ENCODE measurements at places on chromosomes 16 and 17.
A peak's percentile ranks its signal among the peaks of the same experiment; 100 is the strongest.

- DNase-seq: no peak
Observed at GRCh38 chr17:56244268-56244890, 91.1 kb downstream of the ANKFN1 start.

GRCh38 chr16:1990351-1991134 lies 773 bp downstream of the SYNGR3 start:
- no peak for DNase-seq

DNA sequence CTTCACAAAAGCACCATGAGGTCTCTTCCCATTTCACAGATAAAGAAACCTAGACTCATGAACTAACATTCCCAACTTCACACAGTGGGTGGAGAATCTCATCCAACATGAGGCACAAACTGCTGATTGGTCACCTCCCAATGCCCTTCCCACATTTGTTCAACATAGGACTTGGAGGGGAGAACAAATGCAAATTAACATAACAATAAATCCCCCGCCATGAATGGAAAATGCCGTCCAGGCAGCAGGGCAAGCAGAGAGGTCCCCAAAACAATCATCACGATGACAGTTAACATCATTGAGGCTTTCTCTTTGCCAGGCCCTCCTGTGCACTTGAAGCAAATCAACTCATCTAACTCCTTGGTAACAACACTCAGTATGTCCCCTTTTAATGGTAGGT lies 185.3 kb downstream of the TMEM132E start:
- DNase-seq: no peak

DNA sequence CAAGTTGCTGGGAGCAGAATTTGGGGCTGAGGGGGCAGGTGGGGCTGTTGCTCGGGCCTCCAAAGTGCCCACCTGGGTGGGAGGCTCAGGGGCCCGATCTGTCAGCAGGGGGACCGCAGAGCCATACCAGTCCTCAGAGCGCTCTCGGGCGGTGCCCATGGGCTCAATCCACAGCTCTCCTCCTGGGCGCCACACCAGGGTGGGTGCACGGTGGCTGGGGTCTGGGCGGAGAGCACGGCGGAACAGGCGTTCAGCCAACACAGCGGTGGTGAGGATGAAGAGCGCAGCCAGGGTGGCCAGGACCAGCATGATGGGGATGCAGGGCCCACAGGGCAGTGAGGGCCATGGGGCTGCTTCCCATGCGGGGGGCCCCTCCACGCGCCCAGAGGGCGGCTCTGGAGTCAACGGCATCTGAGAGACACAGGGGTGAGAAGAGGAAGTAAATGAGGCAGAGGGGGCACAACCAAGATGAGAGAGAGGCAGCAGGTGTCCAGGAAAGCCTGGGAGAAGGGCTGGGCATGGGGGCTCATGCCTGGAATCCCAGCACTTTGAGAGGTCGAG lies 1.2 kb downstream of the C16orf54 start:
- no peak for DNase-seq

GRCh38 chr16:57213462-57213861 lies 27.3 kb downstream of the RSPRY1 start:
- no peak for DNase-seq

- no peak for DNase-seq
Observed at GRCh38 chr16:56632848-56633365, 448 bp downstream of the MT1M start.

DNA sequence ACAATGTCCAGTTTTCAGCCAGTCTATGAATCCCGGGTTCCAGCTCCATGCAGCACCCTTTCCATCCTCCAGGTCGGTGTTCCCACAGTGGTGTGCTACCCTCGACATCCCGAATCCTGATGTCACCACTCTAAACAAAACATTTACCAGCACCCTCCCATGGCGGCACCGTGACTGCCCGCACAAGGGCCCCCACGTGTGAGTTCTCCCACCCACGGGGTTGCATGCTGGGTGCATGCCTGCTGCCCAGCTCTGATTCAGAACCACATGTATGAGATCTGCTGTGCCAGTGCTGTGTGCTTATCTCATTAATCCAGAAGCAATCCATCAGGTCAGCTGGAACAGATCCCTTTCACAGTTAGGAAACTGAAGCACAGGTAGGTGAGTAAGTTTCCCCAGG lies 57.4 kb downstream of the C16orf78 start:
- no peak for DNase-seq

DNA sequence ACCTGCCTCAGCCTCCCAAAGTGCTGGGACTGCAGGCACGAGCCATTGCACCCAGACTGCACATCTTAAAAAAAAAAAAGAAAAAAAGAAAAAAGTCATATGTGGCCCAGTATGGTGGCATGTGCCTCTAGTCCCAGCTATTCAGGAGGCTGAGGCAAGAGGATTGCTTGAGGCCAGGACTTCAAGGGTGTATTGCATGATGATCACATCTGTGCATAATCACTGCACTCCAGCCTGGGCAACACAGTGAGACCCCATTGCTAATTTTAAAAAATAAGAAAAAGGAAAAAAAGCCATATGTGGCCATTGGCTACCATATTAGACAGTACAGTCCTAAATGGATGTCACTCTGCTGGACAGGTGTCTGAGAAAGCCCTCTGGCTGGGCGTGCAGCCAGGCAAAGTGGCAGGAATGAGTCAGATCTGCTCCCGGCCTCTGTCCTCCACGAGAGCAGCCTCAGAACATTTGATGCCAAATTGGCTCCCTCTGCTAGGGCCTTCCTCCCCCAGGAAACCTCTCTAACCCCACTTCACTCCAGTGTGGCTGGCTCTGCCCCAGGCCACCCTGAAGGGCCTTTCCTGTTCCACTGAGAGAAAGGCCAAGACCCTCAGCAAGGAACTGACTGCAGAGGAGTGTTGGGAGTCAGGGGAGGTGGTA lies 14.7 kb downstream of the CA7 start:
- no peak for DNase-seq

DNA sequence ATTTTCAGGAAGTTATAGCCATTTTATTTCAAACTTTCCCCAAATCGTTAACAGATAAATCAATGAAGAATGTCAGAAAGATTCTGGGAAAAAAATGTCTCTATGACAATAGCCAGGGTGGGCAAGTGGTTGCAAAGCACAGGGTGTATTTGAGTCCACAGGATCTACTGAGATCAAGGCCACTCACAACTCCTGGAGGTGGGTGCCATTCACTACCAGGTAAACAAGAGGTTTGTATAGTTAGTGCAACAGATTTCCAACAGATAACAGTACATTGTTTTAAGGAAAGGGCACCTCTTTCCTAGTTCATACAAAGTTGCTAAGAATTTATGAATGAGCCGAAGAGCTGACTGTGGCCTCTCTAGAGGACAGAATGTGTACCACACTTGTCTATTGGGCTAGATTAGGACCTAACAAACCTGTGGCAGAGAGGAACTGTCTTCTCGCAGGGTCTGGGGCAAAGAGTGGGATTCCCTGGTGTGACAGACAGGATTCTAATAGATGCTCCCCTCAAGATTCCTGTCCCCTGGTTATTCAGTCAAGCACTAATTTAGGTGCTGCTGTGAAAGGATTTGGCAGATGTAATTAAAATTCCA lies 52.0 kb upstream of the ZNF629 start:
- no peak for DNase-seq

DNA sequence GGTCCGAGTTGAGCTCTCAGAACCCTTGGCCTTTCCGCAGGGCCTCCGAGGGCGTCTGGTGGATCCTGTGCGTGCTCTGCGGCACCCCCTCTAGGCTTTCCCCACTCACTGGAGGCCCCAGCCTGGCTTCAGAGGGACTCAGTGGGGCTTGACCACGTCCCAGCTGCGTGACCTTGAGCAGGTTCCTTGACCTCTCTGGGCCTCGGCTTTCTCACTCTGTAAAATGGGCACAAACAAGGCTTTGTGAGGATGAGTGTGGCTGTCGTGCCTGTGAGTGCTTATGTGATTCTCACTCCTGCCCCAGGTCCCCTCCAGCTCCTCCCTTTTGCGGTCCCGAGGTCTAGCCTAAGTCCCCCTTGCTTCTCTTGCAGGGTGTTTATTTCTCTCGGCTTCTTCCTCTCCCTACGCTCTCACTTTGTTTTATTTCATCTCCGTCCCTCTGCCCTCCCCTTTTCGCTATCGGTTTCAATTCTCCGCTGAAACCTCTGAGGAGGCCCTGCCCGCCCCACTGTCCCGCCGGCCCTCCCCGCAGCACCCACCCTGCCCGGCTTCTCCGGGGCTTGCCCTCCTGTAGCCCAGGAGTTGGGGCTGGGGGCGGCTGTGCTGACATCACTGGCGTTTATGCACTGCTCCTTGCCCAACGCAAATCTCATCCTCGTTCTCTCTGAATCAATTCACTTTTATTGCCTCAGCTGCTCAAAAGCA lies 82.3 kb upstream of the CBX4 start:
- DNase-seq: no peak

DNA sequence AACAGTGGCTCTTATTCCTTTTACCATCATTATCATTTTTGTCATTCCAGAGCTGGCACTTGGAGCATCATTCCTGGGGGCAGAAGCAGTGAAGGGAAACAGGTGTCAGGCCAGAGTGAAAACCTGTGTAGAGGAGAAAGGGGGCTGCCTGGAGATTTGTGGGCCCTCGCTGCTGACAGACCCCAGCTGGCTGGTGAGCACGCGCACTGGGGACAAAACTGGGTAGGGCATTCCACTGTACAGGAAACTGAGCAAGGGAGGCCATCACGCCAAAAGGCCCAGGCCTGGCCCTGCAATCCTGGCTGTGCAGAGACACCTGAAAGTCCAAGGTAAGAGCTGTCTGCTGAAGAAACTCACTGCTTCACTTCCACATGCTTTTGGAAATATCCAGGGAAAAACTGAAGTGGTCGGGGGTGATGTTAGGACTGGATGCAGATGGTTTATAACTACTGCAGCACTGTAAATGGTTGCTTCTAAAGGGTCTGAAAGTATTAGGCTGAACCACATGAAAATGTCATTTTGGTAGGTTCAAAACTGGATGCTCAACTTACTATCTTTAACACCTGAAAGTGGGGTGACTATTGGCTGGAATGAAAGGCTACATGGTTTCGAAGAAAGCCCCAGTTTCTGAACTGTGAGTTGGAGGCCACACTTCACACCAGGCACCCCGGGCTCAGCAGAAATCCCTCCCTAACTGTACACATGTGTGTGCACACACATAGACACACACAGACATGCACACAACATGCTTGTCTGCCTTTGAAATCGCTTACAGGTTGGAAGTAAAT lies 225.0 kb downstream of the C16orf78 start:
- DNase-seq: no peak

DNA sequence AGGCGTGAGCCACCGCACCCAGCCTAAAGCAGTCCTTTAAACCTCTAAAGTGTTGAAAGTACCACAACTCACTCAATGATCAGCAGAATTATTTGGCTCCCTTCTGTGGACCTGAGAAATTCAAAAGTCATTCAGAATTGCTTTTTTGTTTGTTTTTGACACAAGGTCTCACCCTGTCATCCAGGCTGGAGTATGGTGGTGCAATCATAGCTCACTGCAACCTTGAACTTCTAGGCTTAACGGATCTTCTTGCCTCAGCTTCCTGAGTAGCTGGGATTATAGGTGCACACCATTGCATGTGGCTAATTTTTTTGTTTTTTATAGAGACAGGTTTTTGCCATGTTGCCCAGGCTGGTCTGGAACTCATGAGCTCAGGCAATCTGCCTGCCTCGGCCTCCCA lies 44.3 kb downstream of the TRAF4 start:
- DNase-seq: no peak

- no peak for DNase-seq
Observed at GRCh38 chr16:5034167-5034523, 410 bp upstream of the NAGPA start.

- no peak for DNase-seq
Observed at GRCh38 chr16:49441366-49441780, 67.8 kb downstream of the C16orf78 start.

DNA sequence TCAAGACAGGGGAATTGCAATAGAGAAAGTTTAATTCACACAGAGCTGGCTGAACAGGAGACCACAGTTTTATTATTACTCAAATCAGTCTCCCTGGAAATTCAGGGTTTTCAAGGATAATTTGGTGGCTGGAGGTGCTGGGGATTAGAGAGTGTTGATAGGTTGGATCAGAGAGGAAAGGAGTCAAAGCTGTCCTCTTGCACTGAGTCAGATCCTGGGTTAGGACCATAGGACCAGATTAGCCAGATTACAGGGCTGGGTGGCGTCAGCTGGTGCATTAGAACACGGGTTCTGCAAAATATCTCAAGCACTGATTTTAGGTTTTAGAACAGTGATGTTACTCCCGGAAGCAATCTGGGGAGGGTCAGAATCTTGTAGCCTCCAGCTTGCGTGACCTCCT lies 1.8 kb upstream of the NSMCE1 start:
- peak; percentile 17 for DNase-seq

DNA sequence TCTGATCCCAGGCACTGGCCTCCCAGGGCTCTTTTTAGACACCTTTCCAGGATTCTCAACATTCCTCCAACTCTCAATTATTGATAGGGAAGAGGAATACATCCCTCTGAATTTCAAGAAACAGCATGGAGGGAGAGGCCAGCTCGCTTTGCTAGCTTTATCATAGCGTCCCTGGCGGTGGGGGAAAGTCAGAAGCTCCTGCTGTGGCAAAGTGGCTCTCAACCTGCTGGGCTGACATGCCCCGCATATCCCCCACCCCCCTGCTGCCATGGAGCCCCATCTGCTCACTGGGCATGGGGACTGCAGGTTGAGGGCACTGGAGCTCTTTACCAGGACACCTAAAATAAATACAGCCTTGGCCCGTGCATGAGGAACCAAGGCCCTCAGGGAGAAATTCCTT lies 140.3 kb downstream of the SLC39A11 start:
- DNase-seq: no peak

GRCh38 chr17:6098050-6098822 lies 28.1 kb downstream of the WSCD1 start:
- DNase-seq: no peak

- DNase-seq: no peak
Observed at GRCh38 chr17:17966399-17966798, 5.8 kb downstream of the TOM1L2 start.

DNA sequence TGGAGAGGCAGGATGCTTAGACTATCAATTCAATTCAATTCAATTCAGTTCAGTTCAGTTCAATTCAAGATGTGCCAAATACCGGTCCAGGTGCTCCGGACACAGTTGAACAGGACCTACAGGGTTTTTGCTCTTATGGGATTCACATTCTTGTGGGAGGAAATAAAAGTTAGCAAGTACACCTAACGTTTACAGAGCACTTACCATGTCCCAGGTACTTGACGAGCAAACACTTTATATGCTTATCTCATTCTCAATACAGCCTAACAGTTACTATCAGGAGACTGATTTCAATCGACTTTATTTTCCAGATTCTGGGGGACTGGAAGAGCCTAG lies 467 bp upstream of the GDE1 start:
- no peak for DNase-seq

GRCh38 chr16:87416826-87417527 lies 24.8 kb downstream of the MAP1LC3B start:
- no peak for DNase-seq

DNA sequence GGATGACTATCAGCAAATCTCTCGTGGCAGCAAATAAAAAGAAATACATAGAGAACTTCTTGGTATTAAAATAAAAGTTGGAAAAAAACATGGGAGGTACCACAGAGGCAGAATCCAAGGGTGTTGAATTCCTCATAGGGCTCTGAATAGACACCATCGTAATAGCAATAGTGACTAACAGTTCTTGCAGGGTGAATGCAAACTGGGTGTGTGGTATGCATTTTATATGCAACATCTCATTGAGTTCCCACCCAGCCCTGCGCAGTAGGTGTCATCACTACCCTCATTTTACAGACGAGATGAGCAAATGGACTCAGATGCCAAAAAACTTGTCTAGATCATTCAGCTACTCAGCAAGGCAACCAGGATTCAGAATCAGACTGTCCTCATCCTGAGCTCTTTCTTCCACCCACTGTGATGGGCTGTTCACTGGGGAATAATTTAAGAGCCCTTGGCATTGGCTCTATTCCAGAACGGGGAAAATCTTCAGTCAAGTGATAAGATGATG lies 354.6 kb upstream of the CDH11 start:
- peak; percentile 64 for DNase-seq
